Non-pigmented ciliary epithelial cell (primary cell): ENCODE measurements at places on chromosomes 3 and 15.

GRCh38 chr3:40877631-40878463 is 321.5 kb upstream of the CTNNB1 start:
- no peak for DNase-seq

- DNase-seq: no peak
These were observed 154.8 kb downstream of the ADAMTS17 start for GRCh38 chr15:100186960-100187359.

DNA sequence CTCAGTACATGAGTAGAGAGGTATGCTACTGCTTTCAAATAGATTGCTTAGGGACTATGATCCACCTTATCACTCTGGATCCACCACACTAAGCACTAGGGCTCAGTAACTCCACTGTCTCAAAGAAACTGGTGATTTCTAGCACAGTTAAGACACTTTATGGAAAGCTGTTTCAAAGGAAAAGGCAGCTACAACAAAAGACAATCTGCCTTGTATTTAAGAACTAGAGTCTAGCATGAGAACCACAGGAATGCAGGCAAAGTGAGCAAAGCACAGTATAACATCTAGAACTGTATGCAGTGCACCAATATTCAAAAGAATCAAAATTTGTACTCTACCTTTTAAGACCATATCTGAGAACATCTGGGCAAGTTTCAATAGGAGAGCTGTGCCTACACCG is 17.9 kb downstream of the TFRC start:
- DNase-seq: no peak

DNA sequence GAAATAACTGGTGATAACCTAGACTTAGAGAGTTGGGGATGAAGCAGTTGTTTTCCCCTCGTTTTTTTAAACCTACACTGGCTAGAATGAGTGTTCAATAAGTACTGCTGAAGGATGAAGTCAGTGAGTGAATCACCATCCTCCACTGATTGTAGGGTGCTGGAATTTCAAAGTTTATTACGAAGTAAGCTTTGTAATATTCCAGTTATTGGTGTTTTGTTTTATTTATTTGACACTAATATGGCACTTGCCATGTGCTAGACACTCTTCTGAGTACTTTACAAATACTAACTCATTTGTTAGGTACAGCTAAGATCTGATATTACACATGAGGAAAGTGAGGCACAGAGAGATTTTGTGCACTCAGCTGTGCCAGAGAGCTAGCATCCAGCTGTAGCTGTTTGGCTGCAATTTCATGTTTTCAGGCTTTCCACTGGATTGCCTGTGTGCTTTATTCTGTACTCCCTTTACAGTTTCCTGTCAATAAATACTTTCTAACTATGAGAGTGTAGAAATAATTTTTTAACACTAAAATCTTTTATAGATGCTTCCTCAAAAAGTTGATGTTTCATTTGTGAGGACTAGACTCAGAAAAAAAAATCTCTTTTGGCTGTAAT is 5.8 kb downstream of the MAP2K5 start:
- DNase-seq: no peak

GRCh38 chr3:100709842-100710260 is 557 bp downstream of the TFG start:
- DNase-seq: no peak

GRCh38 chr3:2614578-2614977 is 495.6 kb downstream of the IL5RA start:
- DNase-seq: no peak

- no peak for DNase-seq
These were observed 24.4 kb upstream of the RAP2B start for GRCh38 chr3:153137626-153138025.

DNA sequence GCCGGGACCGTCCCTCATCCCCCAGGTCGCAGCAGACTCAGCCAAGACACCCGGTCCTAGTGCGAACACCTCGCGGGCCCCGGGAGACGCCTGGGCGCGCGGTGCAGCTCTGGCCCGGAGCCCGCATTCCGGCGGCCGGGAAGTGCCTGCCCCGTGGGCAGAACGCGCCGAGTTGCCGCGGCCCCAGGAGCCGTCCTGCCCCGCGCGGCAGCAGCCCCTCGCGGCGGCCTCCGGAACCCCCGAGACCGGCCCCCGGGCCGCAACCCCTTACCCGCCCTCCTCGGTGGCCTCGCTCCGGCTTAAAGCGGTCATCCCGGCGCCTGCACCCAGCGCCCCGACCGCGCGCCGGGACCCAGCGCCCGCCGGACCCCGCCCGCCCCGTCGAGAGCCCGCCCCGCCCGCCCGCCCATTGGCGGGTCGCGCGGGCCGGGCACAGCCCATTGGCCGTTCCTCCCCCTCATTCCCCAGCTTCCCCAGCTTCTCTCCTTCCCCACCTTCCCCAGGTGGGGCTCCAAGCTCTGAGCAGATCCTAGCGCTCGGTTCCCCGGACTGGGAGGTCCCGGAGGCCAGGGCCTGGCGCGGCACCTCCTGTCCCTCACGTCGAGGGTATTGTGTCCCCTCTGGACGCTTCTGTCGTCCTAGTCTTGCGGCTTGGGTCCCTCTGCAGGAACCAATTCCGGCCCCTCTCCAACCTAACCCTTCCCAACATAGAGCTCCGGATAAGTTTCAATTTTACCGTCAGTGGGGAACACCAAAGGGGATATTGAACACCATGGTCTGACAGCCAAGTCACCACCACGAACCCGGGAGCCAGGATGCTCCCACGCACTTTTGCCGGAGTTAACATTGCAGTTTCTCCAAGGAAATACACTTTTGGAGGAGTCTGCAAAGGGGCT is at the start of gene GRAMD2A:
GRAMD2A (minus strand) TSS at position 328 of the 896 bp plus-strand sequence.
- DNase-seq: no peak

DNA sequence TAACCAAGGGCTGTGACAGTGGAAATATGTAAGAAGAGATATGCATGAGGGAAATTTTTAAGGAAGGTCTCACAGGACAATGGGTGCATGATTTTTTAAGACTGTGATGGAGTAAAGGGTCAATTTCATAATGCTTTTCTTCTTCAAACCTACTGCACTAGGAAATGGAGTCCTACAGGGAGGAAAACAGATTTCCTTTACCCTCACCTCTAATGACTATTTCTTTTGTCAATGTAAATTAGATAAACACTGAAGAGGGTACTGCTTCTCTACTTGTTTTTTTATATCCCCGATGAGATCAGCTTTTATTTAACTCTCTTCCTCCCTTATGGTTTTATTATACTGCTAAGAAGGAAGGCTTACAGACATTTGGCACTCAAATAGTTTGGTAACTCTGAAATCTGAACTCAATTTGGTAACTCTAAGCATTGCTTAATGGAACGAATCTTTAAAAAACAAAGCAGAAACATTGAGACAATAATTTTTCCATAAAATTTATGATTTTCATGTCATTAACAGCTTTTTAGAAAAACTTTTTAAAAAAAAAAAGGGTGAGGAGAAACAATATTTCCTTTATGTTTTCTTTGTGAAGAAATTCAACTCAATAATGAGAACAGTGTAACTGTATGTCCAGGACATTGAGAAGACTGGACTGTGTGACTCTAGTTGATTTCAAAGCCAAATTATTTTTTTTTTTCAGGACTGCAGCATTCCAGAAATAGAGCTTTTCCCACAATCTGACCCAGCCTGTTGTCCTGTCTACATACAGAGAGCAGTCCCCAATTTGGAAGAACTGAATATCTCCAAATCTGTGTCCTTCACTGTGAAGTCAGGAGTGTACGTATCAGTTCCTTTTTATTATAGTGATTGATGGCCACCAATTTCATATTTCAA is 64.4 kb downstream of the CRYBG3 start:
- no peak for DNase-seq

DNA sequence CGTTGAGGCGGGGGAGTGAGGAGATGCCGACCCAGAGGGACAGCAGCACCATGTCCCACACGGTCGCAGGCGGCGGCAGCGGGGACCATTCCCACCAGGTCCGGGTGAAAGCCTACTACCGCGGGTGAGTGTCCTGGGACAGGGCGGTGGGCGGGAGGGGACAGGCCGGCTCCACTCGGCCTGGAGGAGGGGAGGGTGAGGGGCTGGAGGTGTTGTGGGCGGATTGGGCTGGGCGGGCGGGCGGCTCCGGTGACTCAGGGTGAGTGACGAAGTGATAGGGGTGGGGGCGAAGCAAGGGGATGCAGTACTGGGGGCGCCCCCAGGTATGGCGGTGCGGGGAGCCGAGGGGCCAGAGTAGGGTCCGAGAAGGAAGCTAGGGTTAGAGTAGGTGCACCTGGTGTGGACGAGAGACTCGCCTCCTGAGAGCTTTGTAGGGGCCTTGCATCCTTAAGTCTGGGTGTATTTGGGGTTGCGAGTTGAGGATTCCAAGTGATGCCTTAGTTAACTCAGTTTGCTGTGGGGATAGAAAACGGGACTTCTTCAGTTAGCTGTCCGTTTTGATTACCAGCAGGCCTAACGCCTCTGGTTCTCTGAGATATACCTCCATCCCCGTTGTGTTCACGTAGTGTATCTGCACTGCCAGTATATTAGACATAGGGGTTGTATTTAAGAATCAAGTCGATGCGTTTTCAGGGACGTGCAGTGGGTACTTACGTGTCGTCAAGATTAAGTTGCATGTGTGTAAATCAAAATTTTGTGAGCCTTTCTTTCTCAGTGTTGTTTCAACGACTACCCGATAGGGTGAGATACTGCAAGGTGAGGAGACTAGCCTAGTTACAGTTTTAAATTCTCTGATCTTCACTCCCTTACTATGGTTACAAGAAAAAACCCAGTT is 670 bp downstream of the PRKCI start:
- DNase-seq: no peak

- no peak for DNase-seq
These were observed 21.6 kb downstream of the LYSMD4 start for GRCh38 chr15:99711625-99712024.

DNA sequence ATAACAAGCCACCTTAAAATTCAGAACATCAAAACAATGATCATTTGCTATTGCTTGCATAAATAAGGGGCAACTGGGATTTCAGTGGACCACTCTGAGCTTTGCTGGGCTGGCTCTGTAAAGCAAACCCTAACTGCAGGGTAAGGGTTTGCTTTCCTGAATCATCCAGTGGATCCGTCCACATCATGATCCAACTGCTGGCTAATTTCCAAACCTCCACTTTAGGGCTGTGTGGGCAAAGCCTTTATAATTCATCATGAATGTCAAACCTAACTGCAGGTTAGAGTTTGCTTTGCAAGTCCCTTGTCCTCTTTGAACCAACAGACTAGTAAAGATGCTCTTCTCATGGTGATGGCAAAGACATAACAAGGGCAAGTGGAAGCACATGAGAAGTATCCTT is 76.1 kb downstream of the SYNPR start:
- no peak for DNase-seq

GRCh38 chr3:184629555-184630160 is 68.1 kb downstream of the EPHB3 start:
- no peak for DNase-seq

GRCh38 chr3:71973274-71974030 is 188.5 kb upstream of the PROK2 start:
- DNase-seq: no peak

DNA sequence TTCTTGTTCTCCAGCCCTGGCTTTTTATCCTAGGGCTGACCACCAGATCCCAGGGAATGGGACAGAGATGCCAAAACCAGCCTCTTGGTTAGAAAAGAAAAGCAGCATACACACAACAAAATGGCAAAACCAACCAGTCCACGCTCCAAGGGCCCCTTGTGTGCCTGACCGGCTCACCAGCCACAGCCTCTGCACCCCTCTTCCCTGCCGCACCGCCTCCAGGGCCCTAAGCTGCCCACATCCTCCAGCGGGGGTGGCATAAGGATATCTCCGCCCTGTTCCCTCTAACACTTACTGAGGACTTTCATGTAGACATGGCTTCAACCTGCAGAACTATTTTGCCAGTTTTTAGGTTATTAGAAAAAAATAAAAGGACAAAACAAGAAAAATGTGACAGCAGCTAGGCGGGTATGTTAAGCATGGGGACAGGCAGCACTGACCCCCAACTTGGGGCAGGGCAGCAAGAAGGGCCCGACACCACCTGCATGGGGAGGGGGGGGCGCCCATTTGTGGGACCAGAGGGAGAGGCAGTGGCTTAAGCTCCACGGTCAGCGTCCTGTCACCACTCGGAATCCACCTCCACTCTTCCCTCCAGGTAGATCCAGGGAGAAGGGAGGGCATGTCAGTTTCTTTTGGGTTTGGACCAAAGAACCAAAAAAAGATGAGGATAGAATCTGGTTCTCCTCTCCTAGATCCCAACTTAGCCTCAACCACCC is 49.1 kb downstream of the DHX30 start:
- no peak for DNase-seq

GRCh38 chr3:81440661-81441060 is 320.8 kb downstream of the GBE1 start:
- DNase-seq: no peak

- DNase-seq: no peak
These were observed 199.8 kb downstream of the WDR72 start for GRCh38 chr15:53559364-53560277.

- no peak for DNase-seq
These were observed 668 bp downstream of the THRB start for GRCh38 chr3:24493746-24494617.
